Amygdala (tissue), 56 donors: ENCODE measurements at places on chromosomes 1 and 21.

GRCh38 chr1:20432891-20433290 lies 53.1 kb downstream of the CAMK2N1 start:
- DNase-seq: no peak

- no peak for DNase-seq
Measured at GRCh38 chr1:64623750-64624191, 121.1 kb upstream of the RAVER2 start.

- no peak for DNase-seq
Measured at GRCh38 chr1:31886866-31887265, 51.3 kb downstream of the PTP4A2 start.

DNA sequence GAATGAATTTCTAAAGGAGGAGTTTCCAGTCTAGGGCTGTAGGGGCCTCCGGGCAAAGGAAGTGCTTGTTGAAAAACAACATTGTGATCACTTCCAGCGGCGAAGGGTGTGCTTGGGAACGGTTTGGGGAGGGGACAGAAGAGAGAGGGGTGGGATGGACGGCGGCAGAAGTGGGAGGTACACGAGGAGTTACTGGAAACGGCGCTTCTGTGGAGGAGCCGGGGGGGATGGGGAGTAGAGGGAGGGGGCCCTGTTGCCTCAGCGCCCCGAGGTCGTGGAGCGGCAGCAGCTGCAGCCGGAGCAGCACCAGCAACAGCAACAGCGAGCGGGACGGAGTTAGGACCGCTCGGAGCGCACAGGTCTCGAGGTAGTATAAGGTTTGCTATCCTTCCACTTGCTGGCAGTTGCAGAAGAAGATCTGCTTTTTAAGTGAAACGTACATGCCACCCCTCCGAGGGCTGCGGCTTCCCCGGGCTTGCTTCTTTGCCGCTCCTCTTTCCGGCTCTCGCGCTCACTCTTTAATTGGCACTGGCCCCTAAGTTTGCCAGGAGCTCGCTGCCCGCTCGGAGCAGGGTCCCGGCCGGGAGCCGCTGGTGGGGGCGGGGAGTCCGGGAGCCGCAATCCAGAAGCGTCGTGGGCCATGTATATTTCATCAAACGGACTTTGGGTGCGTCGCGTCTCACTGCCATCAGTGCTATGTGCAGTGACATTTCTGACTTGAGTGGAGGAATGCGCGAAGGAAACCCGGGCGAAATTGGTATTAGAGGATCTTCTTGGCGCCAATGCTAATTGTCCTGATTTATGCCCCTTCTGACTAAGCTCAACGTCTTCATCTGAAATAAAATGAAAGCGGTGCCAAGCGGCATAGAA lies 771 bp upstream of the NTNG1 start:
- peak; percentile 35 for DNase-seq

GRCh38 chr1:64526312-64526711 lies 56.4 kb downstream of the CACHD1 start:
- DNase-seq: no peak

- DNase-seq: no peak
Measured at GRCh38 chr1:72253132-72253531, 29.2 kb downstream of the NEGR1 start.

- DNase-seq: no peak
Measured at GRCh38 chr1:183933528-183934179, 103.9 kb downstream of the COLGALT2 start.

- no peak for DNase-seq
Measured at GRCh38 chr1:71753746-71754145, 528.6 kb downstream of the NEGR1 start.

- DNase-seq: no peak
Measured at GRCh38 chr21:15221799-15222386, 157.1 kb upstream of the NRIP1 start.

- no peak for DNase-seq
Measured at GRCh38 chr1:162390396-162391185, 9.1 kb downstream of the C1orf226 start.

DNA sequence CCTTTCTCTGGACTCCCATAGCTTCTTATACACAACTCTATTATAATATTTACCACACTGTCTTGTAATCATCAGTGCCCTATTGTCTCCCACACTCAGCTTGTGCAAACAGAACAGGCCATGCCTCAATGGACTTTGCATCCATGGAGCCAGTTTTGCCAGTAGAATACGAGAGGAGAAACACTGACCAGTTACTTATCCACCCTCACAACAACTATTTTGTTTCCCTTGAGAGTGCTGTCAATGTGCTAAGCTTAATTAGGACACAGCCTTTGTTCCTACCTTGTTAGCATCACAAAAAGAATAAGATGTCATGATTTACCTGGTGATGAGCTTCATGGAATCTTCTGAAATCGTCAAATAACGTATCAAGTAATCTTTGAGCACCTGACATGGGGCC lies 18.1 kb upstream of the LRRC52 start:
- DNase-seq: no peak
